ENCODE measurements at places on chromosomes 7 and 10.

- DNase-seq: no peak
Observed at GRCh38 chr10:129895811-129896135, 68.3 kb downstream of the EBF3 start.

- peak; percentile 10 for DNase-seq
Observed at GRCh38 chr10:29646238-29646902, 11.6 kb upstream of the SVIL start.

GRCh38 chr10:69853064-69853463 lies 51.4 kb downstream of the COL13A1 start:
- DNase-seq: no peak

- no peak for DNase-seq
Observed at GRCh38 chr7:108118959-108119358, 11.2 kb downstream of the LAMB4 start.

DNA sequence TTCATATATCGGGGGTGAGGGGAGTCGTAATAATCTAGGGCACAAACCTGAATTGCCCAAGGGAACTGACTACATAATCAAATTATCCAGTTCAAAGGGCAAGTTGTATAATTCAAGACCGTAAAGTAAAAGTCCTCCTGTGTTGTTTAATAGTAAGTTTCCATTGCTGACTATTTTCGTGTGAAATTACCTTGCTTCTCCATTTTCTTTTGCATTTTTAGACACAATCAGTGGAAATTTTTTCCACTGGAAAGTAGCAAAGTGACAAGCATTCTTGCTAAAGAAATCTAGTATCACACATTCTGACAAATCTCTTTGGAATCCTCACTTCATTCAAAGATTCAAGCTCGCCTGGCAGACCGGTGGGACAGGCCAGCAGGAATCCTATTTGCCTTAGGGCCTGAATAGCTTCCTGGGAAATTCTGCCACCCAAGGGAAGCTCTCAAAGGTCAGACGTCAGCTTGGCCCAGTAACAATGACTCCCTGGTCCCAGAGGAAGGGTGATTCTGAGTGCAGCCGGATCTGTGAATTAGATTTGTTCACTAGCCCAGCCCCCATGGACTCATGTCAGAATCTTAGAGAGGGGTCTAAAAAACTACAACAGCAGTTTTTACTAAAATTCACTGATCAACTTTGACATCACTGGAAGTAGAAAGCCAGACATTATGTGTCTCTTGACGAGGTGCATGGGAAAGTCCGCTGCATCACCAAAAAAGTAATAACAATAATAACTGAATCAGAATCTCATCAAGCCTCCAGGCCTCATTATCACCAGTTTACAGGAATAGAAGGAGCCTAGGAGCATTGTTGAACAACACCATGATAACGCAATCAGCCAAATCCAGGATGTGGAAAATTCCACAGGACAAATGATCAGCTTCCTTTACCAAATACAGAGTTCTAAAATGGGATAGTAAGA lies 161.0 kb downstream of the SKIDA1 start:
- DNase-seq: no peak

DNA sequence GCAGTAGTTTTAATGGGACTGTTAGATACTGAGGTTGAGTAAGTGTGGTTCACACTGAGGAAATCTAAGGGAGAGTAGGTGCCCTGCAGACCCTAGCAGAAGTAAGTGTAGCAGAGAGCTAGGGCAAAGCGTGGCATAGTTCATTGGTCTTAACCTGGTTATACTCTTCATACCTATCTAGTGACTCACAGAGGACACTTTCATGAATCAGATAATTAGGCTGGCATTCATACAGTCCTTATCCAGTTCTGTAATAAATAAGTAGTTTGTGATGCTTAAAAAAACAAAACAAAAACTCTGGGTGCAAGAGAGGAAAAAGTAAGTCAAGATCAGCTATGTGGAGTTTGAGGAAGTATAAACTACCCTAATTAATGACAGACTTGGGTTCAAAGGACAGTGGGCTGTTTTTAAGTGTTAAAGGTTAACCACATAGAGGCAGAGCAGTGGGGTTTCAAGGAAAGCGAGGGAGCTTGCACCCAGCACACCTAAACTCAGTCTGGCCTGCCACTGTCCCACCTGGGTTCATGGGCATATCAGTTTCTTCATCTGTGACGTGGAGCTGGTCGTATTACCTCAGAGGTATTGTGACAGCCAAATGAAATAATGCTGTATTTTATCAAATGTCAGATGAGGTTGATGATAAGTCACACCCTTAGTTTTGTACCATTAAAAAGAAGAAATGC lies 27.1 kb downstream of the LMTK2 start:
- DNase-seq: no peak

DNA sequence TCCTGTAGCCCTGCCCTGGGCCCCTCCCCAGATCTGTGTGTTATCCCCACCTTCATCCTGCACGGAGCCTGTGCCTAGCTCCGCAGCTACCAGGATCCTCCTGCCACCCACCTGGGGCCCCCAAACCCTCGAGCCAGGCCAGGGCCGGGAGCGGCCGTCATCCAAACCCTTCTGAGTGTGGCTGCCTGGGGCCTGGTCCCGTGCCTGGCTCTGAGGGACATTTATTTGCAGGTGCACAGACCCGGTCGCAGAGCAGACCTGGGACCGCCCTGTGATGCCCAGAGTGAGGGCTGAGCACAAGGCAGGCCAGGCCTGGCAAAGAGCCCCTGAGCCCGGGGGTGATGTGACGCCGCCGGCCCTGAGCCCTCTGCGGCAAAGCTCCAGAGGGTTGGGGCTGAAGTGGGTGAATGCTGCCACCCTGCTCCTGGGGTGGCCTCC lies 27.4 kb upstream of the INPP5A start:
- DNase-seq: no peak

DNA sequence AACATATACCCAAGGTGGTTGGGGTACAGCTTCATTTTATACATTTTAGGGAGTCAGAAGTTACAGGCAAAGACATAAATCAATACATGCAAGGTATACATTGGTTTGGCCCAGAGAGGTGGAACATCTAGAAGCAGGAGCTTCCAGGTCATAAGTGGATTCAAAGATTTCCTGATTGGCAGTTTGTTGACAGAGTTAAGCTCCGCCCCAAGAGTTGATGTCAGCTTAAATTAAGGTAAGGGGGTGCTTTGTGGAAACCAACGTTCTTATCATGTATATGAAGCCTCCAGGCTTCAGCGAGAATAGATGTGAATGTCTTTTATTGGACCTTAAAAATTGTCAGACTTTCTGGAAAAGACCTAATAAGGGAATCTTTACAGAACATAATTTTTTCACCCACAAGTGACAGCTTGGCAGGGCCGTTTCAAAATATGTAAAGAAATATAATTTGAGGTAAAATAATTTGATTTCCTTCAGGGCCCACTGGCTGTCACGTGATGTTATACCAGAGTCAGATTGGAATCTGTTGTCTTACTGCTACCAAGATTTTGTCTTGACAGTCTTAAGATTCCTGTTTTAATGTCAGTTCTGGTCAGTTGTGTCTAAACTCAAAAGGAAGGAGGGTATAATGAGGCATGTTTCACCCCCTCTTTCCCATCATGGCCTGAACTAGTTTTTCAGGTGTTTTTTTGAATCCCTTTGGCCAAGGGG lies 6.3 kb upstream of the PANK1 start:
- no peak for DNase-seq

DNA sequence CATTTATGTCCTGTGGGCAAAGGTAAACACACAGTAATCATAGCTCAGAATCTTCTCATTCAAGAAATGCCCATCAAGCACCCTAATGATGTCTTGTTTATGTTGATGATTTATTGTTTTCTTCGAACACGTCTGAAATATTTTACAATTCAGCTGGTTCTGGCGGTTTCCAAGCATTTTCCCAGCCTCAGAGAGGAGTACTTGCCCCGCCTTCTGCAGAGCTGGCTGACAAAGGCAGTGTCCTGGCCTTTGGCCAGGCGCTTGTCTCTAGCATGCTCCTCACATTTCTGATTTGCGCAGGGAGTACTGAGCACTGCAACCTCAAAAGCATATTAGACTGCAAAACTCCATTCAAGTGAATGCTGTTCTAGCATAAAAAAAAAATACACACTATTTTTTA lies 314.2 kb upstream of the GNAI1 start:
- DNase-seq: no peak

- DNase-seq: no peak
Observed at GRCh38 chr10:68302871-68303270, 29.0 kb upstream of the HNRNPH3 start.

DNA sequence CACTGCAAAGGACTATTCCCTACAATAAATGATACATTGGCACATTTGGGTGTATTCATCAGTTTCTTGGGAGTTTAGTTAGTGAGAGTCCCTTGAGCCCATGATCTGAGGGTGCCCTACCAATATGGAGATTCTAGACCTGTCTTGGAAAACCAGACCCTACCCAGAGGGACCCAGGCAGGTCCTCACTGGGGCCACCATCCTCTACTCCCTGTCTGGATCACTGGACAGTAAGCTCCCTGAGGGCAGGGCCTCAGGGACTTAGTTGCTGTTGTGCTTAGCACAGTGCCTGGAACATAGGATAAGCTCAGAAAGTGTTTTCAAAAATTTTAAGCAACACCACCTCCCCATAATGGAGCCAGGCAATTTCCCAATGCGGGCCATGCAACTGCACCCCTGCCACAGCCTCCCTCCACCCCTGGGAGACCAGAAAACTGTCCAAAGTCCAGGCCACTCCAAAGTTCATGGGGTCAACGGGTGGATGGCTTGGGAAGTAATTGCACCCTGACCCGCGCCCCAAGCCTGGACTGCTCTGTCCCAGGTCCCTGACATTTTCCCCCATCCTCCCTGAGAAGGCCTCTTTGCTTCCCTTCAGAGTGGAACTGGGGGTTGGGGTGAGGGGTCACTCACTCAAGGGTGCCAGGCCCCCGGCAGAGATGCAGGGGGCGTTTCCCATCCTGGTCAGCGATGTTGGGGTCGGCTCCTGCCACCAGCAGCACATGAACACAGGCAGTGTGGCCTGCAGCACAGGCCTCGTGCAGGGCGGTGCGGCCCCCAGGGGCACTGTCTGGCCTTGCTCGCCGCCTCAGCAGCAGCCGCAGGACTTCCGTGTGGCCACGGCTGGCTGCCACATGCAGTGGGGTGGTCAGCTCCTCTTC lies 1.0 kb downstream of the ASB10 start:
- DNase-seq: no peak

GRCh38 chr10:107899502-107900062 lies 735.1 kb upstream of the SORCS1 start:
- no peak for DNase-seq

DNA sequence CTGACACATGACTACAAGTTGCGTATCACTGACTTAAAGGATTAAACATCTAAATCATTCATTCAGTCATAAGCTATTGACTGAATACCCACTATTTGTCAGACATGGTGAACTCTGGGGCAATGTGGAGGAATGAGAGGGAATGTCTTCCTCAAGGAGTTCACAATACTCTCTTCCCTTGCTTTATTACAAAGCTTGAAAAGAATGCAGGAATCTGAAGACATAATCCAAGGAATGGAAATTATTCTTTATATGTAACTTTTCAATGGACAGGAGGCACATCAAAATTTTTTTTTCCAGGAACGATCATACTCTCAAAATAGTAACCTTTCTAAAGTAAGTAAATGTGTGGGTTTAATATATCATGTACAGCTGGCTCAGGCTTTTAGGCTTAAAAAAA lies 111.9 kb downstream of the ATXN7L1 start:
- DNase-seq: no peak

DNA sequence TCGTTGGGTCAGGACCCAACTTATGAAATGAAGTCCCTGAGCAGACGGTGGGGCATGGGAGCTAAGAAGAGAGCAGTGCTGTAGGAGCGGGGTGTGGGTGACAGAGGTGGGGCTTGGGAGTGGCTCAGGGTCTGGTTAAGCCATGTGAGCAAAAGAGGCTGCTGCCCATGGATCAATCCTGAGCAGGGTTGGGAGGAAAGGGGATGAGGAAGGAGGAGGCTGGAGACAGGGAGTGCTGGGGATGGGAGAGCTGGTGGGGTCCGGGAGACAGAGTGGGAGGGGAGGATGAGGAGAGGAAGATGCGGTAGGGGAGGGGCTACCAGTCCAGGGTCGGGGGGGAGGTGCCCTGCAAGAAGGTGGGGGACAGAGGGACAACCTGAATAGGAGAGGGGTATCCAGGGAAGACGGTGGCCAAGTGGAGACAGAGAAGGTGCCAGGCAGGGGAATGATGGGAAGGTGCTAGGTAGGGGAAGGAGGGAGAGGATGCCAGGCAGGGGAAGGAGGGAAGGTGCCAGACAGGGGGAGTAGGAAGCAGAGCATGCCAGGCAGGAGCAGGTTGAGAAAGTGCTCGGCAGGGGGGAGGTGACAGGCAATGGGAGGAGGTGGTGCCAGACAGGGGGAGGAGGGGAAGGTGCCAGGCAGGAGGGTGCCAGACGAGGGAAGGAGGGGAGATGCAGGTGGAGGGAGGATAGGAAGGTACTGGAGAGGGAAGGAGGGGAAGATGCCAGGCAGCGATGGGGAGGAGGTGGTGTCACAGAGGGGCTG lies 27.5 kb upstream of the SMARCD3 start:
- no peak for DNase-seq

- DNase-seq: no peak
Observed at GRCh38 chr7:15555381-15555859, 6.4 kb downstream of the AGMO start.

- no peak for DNase-seq
Observed at GRCh38 chr10:88095223-88095721, 231.8 kb downstream of the PTEN start.

- no peak for DNase-seq
Observed at GRCh38 chr7:49791088-49791741, 17.8 kb downstream of the VWC2 start.

DNA sequence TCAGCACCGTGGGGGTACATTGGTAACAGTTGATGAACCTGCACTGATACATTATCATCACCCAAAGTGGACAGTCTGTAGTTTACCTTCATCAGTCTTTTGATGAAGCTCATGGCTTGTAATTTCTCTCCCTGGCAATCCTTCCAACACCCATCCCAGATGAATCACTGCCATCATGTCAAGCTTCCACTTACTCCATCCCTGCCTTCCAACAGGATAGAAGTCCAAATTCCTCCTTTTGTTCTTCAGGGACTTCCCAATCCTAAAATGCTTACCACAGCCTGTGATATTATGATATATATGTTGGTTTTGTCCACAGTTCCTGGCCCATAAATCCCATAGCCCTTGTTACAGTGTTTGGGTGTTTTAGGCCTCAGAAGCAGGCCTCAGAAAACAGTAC lies 16.1 kb downstream of the SNX10 start:
- DNase-seq: no peak

GRCh38 chr7:116229366-116229765 lies 19.0 kb downstream of the TES start:
- DNase-seq: no peak

DNA sequence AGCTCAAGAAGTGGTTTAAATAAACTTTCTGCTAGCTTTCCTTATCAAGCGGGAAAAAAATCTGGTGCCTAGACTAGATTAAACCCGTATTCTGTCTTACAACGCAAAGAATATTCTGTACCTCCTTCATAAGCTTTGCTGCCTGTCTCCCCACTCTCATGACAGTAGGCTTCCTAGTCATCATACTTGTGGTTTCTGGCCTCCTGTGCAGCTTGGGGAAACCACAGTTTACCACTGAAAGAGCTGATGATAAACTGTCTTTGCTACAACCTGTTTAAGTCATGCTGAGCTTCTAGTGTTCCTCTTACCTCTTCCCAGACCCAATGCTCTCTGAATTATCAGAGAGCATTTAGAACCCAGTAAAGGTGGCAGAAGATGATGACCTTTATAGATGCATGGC lies 55.0 kb downstream of the PODXL start:
- DNase-seq: no peak

GRCh38 chr10:45399113-45399512 lies 25.1 kb downstream of the ALOX5 start:
- DNase-seq: no peak

- no peak for DNase-seq
Observed at GRCh38 chr7:69622960-69623359, 24.7 kb downstream of the AUTS2 start.

- no peak for DNase-seq
Observed at GRCh38 chr10:19874791-19875190, 58.6 kb downstream of the PLXDC2 start.

- DNase-seq: no peak
Observed at GRCh38 chr7:1912593-1913465, 242.8 kb downstream of the ELFN1 start.

All from stimulated activated CD4-positive, alpha-beta T cell treated with anti-CD3 and anti-CD28 coated beads, Interleukin-4, amount 100 ng/mL, for 1 hour (primary cell).